ENCODE measurements at places on chromosomes 4 and X.

- no peaks in the 10 kb centered on the region for H3K27me3 ChIP-seq
- H3K4me3 ChIP-seq: no peak overlapping the region
- no peak overlapping the region for H3K27ac ChIP-seq
Measured at GRCh38 chr4:53444954-53445353, 67.5 kb downstream of the FIP1L1 start.

DNA sequence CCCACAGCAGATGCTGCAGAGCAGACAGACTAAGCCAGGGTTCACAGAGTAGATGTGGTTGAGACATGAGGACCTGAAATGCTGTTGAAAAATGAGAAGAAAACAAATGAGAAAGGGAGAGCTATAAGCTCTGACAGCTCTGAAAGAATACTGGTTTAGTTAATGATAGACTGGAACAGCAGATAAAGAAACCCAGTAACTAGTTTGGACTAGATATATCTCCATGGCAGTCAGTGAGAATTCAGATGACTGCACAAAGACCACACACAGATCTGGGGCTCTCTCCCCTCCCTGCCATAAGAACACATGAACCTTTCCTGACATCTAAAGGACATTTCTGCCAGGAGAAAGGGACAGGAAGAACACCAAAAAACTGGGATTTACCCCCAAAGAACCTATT, 8.2 kb downstream of the NAA11 start:
- no peaks in the 10 kb centered on the region for H3K27me3 ChIP-seq
- no peaks in the 10 kb centered on the region for H3K36me3 ChIP-seq
- H3K4me1 ChIP-seq: no peaks in the 10 kb centered on the region
- H3K27ac ChIP-seq: no peak overlapping the region
- H3K4me3 ChIP-seq: no peak overlapping the region

GRCh38 chr4:155392481-155393184, 15.9 kb upstream of the MAP9 start:
- no peak overlapping the region for H3K27ac ChIP-seq
- no peak overlapping the region for H3K4me3 ChIP-seq
- DNase-seq: no peak
- no peaks in the 10 kb centered on the region for H3K4me1 ChIP-seq

- no peaks in the 10 kb centered on the region for H3K4me1 ChIP-seq
- no peaks in the 10 kb centered on the region for H3K36me3 ChIP-seq
- H3K4me3 ChIP-seq: no peak overlapping the region
- no peak overlapping the region for H3K27ac ChIP-seq
- DNase-seq: no peak
- no peaks in the 10 kb centered on the region for H3K27me3 ChIP-seq
Measured at GRCh38 chrX:130694983-130695382, 208.0 kb downstream of the ENOX2 start.

GRCh38 chrX:42746606-42747005, 31.4 kb downstream of the PPP1R2C start:
- H3K36me3 ChIP-seq: no peaks in the 10 kb centered on the region
- H3K4me3 ChIP-seq: no peak overlapping the region
- H3K27me3 ChIP-seq: no peaks in the 10 kb centered on the region

GRCh38 chr4:36208893-36209473, 35.3 kb downstream of the ARAP2 start:
- peaks cover 66% of the 10 kb centered on the region for H3K36me3 ChIP-seq
- no peak overlapping the region for H3K4me3 ChIP-seq
- peaks cover 25% of the 10 kb centered on the region for H3K4me1 ChIP-seq

DNA sequence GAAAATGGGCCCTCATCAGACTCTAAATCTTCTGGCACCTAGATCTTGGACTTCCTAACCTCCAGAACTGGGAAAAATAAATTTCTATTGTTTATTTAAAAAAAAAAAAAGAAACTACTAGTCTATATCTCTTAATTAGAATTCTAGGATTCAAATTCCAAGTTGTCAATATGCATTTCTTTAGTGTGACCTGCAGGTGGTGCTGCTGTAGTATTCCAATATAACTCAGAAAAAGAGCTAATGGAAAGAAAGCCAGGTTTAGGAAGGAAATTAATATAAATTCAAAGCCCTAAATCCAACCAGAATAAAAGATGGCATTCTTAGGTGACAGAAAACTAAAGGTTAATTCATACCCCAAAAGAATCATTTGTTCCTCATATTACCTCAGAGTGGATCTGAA, 80.0 kb upstream of the NALF2 start:
- no peak overlapping the region for H3K4me3 ChIP-seq
- no peaks in the 10 kb centered on the region for H3K27me3 ChIP-seq
- no peak overlapping the region for H3K27ac ChIP-seq
- H3K36me3 ChIP-seq: no peaks in the 10 kb centered on the region
- no peaks in the 10 kb centered on the region for H3K4me1 ChIP-seq

GRCh38 chrX:120642871-120643270, 13.0 kb upstream of the C1GALT1C1 start:
- DNase-seq: no peak
- H3K36me3 ChIP-seq: no peaks in the 10 kb centered on the region
- no peak overlapping the region for H3K27ac ChIP-seq
- H3K4me1 ChIP-seq: no peaks in the 10 kb centered on the region

DNA sequence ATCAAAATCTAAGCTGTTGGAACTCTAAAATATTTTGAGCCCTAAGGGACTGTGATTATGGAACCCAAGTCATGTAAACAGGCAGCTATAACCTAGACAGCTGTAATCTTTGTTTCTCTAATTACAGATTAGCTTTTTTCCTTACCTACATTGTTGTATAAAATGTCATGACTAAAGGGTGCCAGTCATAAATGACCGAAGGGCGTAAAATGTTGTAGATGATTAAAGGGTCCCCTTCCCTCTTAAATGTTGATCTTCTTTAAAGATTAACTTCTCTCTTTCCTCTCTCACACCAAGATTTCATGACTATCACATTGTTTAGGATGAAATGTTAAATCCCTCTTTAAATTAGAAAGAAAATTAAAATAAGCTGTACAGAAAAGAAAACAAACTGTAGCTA, 659.4 kb upstream of the NR3C2 start:
- H3K27me3 ChIP-seq: no peaks in the 10 kb centered on the region
- H3K36me3 ChIP-seq: no peaks in the 10 kb centered on the region
- H3K4me3 ChIP-seq: no peak overlapping the region
- no peak overlapping the region for H3K27ac ChIP-seq
- no peak for DNase-seq
- no peaks in the 10 kb centered on the region for H3K4me1 ChIP-seq

DNA sequence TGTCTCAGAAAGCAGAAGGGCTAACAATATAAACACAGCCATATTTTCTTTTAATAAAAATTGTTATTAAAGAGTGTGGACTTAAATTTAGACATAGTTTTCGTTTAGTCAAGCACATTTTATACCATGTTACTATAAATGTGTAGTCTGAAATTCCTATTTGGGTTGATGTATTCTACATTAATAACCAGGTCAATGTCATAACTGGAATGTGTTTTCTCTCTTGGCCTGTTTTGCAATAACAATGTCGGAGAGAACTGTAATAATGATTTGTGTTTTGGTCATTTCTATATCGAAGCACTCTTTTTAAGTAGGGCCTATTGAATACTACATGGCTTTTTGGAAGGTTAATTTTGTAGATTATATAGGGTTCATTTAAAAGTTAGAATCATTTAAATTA, 5.5 kb downstream of the USO1 start:
- no peak overlapping the region for H3K4me3 ChIP-seq
- no peaks in the 10 kb centered on the region for H3K27me3 ChIP-seq
- DNase-seq: no peak
- peaks cover 29% of the 10 kb centered on the region for H3K4me1 ChIP-seq

DNA sequence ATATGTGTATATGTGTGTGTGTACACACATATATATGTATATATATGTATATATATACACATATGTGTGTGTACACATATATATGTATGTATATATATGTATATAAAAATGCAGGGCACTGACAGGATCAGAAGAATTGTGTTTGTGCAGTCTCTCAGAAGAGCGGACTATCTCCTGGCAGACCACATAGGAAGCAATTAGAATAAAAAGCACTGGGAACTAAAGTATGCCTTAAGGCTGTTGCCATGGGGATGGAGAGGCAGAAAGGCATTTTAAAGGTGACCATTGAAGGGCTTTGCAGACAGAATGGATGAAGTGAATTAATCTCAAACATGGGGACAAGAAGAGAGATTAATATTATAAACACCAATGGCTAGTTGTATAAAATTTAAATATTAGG, 33.7 kb upstream of the USP51 start:
- H3K4me1 ChIP-seq: no peaks in the 10 kb centered on the region
- no peaks in the 10 kb centered on the region for H3K36me3 ChIP-seq
- DNase-seq: no peak
- H3K27ac ChIP-seq: no peak overlapping the region
- no peak overlapping the region for H3K4me3 ChIP-seq
- no peaks in the 10 kb centered on the region for H3K27me3 ChIP-seq

DNA sequence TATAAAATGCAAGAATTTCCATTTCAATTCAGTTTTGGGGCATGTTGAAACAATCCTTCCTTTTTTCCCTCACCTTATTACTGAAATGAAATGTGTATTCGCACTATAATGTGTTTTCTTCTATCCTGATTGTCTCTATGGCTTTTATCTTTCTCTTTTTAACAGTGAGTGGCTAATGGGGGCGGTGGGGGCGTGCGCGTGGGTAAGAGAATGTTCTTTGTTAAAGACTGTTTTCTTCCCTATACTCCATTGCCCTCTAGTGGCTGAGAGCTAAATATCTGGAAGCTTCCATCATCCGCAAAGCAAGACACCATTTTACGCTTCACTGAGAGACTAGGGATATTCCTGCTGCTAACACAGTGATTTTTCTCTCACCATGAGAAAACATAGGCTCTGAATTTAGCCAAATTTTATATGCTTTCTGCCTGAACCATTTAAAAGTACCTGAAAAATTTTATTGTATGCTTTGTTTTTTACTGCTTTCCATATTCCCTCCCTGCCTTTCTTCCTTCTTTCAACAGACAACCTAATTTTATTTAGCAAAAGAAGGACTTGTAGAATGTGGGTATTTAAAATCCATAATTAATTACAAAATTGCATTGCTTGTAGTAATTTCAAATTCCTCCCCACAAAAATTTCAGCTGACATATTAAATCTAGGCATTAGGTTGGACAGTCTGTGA, 194.0 kb downstream of the GASK1B start:
- H3K4me3 ChIP-seq: no peak overlapping the region
- peak; percentile 33 for DNase-seq
- H3K27ac ChIP-seq: no peak overlapping the region
- H3K4me1 ChIP-seq: no peaks in the 10 kb centered on the region
- H3K36me3 ChIP-seq: no peaks in the 10 kb centered on the region

DNA sequence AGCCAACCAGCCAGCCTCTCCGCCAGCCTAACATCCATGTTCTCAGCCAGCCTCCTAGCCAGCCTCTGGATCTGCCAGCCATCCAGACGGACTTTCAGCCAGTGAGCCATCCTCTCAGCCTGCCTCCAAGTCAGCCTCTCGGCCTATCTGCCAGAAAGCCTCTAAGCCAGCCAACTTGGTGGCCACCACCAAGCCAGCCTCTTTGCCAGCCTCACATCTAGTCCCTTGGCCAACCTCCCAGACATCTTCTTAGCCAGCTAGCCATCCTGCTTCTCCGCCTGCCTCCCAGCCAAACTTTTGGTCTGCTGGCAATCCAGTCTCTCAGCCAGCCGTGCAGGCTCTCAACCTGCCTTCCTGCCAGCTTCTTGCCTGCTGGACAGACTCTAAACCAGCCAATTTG, 16.4 kb upstream of the ARAP2 start:
- no peak for DNase-seq
- no peaks in the 10 kb centered on the region for H3K36me3 ChIP-seq
- H3K27ac ChIP-seq: no peak overlapping the region
- H3K27me3 ChIP-seq: no peaks in the 10 kb centered on the region

- H3K27me3 ChIP-seq: no peaks in the 10 kb centered on the region
- peak; percentile 64 for DNase-seq
- H3K4me1 ChIP-seq: peaks cover 56% of the 10 kb centered on the region
- peak within 1 kb of the TSS; percentile 26 for H3K4me3 ChIP-seq
- H3K36me3 ChIP-seq: peaks cover 21% of the 10 kb centered on the region
Measured at GRCh38 chrX:154486396-154487207, at the start of gene UBL4A. TSS of gene UBL4A (minus strand) at chrX:154486615. CDS start at chrX:154486584, 31 bp downstream.

DNA sequence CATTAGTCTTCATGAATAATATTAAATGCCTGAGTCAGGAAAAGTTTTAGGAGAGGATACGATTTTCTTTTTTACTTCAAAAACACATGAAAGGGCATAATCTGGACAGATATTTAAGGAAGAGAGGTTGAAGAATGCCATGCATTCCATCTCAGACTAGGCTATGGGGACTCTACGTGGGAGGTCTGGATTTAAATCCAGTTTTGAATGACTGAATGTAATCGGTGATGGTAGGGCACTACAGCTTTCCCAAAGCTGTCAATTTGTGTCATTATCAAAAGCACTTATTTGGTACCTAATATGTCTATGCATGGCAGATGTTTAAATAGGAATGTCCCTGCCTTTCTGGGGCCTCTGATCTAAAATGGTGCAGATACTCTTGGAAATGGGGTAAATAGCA, 59.3 kb upstream of the RPL34 start:
- DNase-seq: no peak
- H3K27ac ChIP-seq: no peak overlapping the region
- peaks cover 5% of the 10 kb centered on the region for H3K4me1 ChIP-seq
- no peak overlapping the region for H3K4me3 ChIP-seq

GRCh38 chr4:17398805-17399204, 113.1 kb downstream of the QDPR start:
- no peaks in the 10 kb centered on the region for H3K4me1 ChIP-seq
- DNase-seq: no peak
- no peaks in the 10 kb centered on the region for H3K36me3 ChIP-seq
- H3K27me3 ChIP-seq: no peaks in the 10 kb centered on the region
- H3K4me3 ChIP-seq: no peak overlapping the region

DNA sequence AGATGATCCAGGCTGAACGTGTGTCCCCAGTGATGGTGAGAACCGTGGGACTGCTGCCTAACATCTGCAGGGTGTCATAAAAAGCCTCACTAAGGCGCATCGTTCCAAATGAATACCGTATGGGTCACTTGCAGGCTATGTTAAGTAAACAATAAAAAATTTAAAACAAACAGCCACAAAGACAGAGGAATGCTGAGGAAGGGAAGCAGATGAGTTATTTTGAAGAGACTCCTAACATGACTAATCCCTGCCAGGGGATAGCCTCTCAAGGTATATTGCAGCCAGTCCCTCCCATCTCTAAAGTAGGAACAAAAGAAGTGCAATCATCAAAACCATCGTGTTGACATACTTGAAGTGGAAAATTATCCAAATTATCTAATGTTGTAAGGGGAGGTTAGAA, 83.8 kb downstream of the UNC5C start:
- no peak overlapping the region for H3K27ac ChIP-seq
- no peaks in the 10 kb centered on the region for H3K36me3 ChIP-seq
- DNase-seq: no peak
- no peaks in the 10 kb centered on the region for H3K27me3 ChIP-seq
- H3K4me3 ChIP-seq: no peak overlapping the region
- peaks cover 12% of the 10 kb centered on the region for H3K4me1 ChIP-seq

DNA sequence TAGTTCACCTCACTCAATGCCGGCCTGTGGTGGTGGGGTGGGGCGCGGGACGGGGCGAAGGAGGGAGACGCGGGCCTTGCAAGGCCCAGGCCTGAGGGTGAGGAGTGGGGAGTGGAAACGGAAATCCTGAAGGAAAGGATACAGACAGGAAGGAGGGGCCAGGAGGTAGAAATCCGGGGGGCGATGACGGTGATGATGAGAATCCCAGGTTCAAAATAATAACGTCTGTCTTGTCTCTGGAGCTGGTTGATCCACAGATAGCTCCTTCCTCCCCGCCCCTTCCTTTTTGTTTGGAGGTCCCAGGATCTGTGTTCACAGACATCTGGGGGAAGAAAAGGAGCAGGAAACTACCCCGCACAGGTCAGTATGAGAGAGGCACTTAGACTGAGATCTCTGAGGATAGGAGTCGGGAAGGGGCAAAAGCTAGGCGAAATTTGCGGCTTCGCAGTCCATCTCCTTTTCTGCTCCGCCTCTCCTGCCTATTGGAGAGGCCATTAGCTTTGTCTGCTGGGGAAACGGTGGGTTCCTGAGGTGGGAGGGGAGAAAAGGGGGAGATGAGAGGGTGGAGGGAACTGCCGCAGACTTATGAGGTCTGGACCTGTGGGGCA, 746 bp downstream of the TCEAL7 start:
- H3K4me1 ChIP-seq: no peaks in the 10 kb centered on the region
- H3K27me3 ChIP-seq: no peaks in the 10 kb centered on the region
